ENCODE measurements at places on chromosomes 3 and 15.

DNA sequence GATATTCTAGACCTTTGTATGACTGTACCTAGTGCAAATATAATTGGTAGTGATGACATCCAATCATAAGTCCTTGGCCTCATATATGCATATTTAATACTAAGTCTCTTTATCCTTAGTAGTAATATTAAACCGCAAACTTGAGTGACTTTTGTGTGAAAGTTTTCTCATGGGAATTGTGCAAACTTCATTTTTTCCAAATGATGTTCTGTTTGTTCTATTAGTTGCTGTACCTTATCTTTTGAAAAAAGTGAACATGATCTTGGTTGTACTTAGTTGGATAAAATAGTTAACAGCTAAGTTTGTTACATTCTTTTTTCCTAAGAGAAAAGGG lies 43.2 kb downstream of the TMEM45A start:
- DNase-seq: peak; percentile 35

GRCh38 chr3:189355481-189356201 lies 183.9 kb downstream of the TPRG1 start:
- peak; percentile 60 for DNase-seq

GRCh38 chr3:141425523-141426233 lies 57.4 kb downstream of the ZBTB38 start:
- no peak for DNase-seq

GRCh38 chr3:19769694-19770093 lies 164.3 kb downstream of the EFHB start:
- DNase-seq: no peak

- DNase-seq: no peak
Measured at GRCh38 chr3:39134305-39134704, 19.1 kb downstream of the CSRNP1 start.

DNA sequence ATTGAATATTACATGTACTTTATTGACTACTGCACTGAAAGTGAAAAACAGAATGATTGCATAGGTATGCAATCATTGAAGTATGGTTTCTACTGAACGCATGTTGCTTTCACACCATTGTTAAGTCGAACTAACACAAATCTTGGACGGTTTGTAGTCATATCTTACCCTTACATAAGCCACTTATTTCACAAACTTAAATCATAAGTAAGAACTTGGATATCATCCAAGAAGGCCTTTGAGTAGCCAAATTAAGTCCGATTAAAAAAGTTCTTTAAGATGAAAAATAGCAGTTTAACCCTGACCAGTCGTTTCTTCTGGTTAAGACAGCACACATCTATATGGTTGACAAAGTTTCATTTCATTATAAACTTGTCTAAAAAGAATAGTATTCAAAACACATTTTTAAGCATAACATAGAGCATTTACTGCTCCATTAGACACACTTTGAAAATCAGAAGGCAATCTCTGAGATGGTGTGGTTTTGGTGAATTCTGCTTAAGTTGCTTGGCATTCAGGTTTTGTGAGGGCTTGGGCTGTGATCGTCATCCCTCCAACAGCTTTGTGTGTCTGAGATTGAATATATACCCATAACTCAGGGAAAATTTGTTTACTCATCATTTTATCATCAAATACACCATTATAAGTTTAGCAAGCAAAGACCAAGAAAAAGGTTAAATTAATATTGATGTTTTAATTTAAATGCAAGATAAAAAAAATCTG lies 92.2 kb downstream of the NFKBIZ start:
- DNase-seq: peak; percentile 89

- DNase-seq: no peak
Measured at GRCh38 chr3:133130168-133130567, 92.0 kb downstream of the TMEM108 start.

GRCh38 chr3:184659797-184660301 lies 52.0 kb downstream of the MAGEF1 start:
- no peak for DNase-seq

DNA sequence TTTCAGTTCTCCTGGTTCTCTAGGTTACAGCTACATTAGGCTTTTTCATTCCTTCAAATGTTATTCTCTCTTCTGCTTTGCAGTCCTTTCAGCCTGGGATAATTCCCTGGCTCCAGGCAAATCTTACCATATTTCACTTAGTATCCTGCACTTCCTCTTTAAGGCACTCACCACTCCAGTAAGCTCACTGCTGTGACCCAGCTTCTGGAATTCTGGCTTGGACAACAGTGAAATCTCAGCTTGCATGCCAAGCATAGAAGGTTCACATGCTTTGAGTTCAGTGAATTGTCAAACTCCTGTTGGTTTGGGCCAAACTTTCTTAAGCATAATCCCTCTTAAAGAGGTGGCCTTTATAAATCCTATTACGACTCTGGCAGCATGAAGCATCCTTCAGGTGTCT lies 69.4 kb downstream of the SCN10A start:
- no peak for DNase-seq

- no peak for DNase-seq
Measured at GRCh38 chr3:101879102-101879501, 29.8 kb downstream of the NFKBIZ start.

- peak; percentile 56 for DNase-seq
Measured at GRCh38 chr3:4493941-4494894, 1.1 kb downstream of the ITPR1 start.

GRCh38 chr15:64621056-64621455 lies 154.3 kb downstream of the RBPMS2 start:
- no peak for DNase-seq

GRCh38 chr15:63414474-63415120 lies 33.0 kb upstream of the CA12 start:
- no peak for DNase-seq

DNA sequence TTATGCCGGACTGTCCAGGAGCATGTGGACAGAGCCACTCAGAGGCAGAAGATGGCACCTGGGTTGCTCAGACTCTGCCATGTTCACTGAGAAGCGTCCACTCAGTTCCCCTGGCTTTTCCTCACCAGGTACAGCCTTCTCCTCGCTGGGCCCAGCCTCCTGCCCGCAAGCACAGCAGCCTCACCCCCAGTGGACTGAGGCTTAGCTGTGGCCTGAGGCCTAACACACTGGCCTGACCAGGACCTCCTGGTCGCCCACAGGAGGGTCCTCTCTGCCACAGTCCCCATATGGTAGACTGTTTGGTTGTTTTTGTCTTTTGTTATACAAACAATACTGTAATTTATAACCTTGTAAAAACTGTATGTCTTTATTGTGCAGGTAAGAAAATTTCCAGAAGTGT lies 15.5 kb downstream of the HTR3C start:
- DNase-seq: no peak

- no peak for DNase-seq
Measured at GRCh38 chr3:45741742-45742460, 52.7 kb downstream of the SACM1L start.

GRCh38 chr3:8298021-8298954 lies 203.3 kb upstream of the LMCD1 start:
- DNase-seq: no peak

DNA sequence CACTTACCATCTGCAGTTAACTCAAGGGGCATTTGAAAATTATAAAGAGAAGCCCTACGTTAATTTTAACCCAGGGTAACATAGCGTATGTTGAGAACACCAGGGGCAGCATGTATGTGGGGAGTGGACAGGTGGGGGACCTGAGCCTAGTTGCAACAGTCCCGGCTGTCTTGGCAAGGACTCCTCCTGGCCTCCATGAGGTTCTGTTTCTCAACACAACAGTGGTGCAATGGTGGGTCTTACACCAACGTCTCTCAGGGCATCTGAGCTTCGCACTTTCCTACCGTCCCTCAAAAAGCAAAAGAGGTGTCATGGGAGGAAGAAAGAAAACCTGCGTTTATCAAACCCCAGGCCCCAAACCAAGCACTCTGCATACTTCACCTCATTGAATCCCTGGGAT lies 50.6 kb downstream of the MGLL start:
- DNase-seq: no peak

DNA sequence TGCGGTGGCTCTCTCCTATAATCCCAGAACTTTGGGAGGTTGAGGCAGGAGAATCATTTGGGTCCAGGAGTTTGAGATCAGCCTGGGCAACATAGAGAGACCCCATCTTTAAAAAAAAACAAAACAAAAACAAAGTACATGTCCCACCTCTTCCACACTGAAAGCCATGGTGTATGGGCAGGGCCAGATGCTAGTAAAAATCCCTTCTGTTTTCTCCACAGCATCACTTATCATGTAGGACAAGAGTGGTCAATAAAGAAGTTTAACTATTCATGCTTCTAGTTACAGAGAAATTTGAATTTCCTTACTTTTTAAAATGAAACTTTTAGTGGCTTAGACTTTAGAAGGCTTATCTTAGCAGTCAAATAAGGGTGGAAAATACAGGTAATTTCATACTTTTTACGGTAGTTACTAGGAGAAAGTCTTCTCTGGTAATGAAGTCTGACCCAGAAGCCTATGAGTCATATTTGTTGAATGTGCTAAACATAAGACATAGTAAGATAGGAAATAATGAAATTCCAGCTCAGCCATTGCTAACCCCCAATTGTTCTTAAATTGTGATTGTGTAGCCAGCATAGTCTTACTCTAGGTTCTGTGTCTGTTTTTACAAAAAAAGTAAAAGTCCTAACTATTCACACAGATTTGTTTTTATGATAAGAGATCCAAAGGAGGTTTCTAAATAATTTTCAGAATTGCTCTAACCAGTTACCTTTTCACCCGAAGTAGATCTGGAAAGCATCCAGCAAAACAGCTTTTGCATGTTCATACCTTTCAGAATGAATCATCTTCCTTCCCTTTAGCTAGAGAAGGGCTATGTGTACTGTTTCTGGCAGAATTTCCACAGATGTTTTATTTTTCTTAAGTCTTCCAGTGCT lies 16.4 kb upstream of the ZNF609 start:
- DNase-seq: peak; percentile 91

DNA sequence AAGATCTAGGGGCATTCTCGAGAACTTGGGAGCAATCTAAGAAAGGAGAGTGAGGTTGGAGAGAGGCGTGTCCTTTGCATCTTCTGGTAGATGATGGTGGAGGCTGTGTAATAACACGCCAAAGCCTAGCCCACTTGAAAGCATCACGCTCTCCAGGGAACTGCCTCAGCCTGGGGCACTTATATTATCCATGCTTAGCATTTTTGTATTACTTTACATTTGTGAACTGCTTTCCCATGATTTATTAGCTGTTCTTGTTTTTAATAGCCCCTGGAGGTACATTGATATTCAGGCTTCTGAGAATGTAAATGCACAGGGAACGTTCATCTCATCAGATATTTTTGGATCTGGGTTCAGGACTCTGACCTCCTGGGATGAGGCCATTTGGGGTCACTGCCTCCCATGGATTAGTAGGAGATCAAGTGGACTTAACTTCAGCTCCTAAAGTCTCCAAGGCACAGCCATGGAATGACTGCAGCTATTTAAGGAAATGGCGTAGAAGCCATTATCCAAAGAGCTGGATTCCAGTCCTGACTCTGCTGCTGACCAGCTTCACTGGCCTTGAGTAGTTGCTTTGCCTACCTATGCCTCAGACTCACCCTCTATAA lies 124.9 kb downstream of the LPP start:
- no peak for DNase-seq

DNA sequence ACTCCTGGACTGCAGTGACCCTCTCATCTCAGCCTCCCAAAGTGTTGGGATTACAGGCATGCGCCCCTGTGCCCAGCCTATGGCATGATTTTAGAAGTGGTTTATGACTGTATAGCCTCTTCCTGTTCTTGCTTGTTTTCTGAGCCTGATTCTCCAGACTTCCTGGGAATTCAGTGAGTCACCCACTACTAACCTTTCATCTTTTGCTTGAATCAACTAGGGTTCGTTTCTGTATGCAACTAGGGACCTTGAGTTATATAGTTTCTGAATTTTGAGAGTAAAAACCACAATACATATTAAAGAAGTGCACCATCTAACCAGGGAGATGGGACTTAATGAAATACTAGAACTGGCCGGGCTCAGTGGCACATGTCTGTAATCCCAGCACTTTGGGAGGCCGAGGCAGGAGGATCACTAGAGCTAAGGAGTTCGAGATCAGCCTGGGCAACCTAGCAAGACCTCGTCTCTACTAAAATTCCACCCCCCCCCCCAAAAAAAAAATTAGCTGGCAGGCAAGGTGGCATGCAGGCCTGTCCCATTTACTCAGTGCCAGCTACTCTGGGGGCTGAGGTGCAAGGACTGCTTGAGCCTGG lies 76.0 kb downstream of the ZNF609 start:
- peak; percentile 83 for DNase-seq

- no peak for DNase-seq
Measured at GRCh38 chr3:178736300-178736699, 200.1 kb downstream of the KCNMB2 start.

GRCh38 chr15:53522991-53523390 lies 236.5 kb downstream of the WDR72 start:
- no peak for DNase-seq

- DNase-seq: peak; percentile 82
Measured at GRCh38 chr3:177041021-177041729, 156.1 kb downstream of the TBL1XR1 start.

DNA sequence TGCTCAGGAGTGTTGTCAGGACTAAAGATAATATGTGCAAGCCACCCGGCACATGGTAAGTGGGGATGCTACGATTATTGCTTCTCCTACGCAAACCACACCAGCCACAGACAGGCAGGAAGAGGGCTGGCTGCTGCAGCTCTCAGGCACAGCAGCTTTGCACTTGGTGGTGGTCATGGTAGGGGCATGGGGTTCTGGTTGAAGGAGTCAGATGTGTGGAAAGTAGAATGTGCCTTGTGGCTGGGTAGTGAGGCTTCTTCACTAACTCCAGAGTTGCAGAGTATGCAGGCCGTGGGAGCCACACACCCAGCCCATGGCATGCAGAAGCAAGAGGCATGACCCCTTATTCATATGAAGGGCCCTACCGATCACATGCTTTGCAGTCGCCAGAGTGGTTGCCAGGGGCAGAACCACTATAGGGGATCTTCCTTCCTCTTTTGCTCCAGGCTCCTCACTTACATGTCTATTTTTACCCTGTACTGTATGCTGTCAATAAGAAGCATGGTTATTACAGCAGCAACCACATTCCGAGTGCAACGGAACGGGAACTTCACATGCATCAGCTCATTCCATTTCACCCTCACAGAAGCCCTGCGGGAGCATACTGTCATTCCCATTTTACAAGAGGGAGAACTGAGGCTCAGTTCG lies 59.2 kb upstream of the HERC1 start:
- no peak for DNase-seq

GRCh38 chr3:171845481-171846284 lies 2.5 kb downstream of the TMEM212 start:
- DNase-seq: no peak

GRCh38 chr3:66280304-66280703 lies 59.5 kb downstream of the SLC25A26 start:
- no peak for DNase-seq

DNA sequence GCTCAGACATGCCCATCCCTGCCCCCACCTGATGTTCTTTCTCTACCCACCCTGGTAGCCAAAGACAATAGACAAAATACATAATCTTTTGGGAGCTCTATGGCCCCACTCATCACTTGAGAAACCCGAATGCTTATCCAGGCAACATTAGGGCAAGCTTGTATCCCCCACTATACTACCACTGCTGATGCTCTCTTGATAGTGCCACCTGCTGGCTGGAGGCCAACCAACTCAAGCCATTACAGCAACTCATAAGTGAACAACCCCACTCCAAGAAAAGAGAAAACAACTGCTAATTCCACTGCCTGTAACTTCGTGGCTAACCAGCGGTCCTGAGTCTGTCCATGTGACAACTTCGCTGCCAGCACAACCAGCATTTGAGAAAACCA lies 342.5 kb upstream of the TGFBR2 start:
- no peak for DNase-seq

Data from fibroblast of pulmonary artery (primary cell).